ENCODE measurements at places on chromosomes 16 and 17.
A peak's percentile ranks its signal among the peaks of the same experiment; 100 is the strongest.

- no peak for DNase-seq
Observed at GRCh38 chr17:77178050-77178449, 37.3 kb downstream of the SEC14L1 start.

DNA sequence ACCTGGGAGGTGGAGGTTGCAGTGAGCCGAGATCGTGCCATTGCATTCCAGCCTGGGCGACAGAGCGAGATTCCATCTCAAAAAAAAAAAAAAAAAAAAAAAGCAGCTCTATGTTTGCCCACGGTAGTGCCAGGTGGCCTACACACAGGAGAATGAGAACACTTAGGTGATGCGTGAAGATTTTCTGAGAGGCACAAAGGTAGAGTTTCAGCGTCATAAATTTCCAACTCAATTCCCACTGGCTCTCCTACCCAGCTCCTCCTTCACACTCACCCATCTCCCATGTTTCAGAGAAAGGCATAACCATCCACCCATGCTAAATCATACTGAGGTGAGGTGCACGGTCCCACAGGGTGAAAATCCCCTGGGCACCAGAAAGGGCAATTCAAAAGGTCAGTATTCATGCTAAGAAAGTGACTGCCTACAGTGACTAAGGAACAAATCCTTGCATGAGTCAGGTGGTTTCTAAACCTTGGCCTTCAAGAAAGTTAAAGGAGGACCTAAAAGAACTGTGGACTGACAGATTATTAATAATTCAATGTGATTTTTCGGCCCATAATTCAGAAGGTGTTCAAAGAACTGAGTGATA lies 4.8 kb downstream of the DCAKD start:
- no peak for DNase-seq

GRCh38 chr16:66085651-66086050 lies 280.8 kb upstream of the CDH5 start:
- no peak for DNase-seq

DNA sequence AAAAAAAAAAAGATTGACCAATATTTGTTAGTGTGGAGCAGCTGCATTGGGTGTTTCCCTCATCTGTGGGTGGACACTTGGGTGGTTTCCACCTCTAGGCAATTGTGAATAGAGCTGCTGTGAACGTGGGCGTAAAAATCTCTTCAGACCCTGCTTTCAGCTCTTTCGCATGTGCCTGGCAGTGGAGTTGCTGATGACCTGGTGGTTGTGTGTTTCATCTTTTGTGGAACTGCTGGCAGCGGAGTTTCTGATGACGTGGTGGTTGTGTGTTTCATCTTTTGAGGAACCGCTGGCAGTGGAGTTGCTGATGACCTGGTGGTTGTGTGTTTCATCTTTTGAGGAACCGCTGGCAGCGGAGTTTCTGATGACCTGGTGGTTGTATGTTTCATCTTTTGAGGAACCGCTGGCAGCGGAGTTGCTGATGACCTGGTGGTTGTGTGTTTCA lies 21.4 kb downstream of the ZC3H18 start:
- DNase-seq = no peak

DNA sequence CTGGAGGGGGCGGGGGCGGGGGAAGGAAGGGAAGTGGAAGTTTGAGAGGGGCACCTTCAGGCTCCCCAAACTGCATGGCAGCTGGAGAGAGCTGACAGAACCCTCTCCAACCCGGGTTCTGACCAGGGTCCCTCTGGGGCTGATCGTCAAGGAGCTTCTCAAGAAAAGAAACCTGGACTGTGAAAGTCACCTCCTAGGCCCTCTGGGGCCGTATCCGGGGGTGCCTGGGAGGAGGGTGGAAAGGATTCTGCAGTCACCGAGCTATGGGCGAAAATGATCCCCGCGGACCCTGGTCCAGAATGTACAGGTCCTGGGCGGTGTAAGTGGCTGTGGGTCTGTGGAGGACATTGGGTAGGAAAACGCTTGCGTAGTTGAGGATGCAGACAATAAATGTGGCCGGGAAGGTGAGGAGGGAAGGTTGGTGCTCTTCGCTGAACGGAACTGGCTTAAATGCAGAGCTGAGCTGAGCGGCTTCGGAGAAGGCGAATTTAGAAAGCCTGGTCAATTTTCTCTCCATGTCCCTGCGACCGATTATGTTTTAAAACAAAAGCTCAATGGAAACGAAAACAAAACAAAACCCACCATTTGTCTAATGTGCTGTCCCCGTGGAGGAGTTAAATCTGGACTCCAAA lies 3.6 kb upstream of the LHX1 start:
- no peak for DNase-seq

DNA sequence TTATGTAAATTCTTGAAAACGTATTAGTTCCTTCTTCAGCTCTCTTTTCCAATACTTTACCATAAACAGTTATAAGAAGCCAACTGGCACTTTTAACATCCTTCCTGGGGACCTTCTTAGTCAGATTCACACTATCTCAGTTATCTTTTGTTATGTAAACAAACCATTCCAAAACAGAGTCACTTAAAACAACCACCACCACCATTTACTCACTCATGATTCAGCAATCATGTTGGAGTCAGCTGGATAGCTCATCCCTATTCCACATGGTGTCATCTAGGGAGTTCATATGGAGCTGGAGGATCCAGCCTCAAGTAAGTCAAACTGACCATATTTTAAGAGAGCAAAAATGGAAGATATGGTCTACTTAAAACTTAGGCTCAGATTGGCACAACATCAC lies 240.3 kb upstream of the IRX3 start:
- DNase-seq = no peak

DNA sequence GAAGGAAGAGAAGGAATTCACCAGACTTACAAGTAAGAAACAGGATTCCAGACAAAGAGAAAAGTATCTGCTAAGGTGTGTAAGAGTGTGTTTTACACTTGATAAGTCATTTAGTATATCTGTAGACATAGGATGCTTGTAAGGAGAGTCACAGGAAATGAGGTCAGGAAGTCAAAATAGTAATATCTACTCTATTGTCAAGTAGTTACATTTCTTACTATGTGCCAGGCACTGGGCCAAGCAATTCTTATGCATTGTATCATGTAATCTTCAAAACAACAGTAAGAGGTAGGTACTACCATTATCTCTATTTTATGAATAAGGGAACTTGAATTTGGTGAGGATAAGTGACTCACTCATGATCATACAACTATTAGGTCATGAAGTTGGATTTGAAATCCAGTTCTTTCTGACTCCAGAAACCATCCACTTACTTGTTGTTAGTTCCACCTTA lies 129.1 kb downstream of the SNX11 start:
- DNase-seq = no peak

DNA sequence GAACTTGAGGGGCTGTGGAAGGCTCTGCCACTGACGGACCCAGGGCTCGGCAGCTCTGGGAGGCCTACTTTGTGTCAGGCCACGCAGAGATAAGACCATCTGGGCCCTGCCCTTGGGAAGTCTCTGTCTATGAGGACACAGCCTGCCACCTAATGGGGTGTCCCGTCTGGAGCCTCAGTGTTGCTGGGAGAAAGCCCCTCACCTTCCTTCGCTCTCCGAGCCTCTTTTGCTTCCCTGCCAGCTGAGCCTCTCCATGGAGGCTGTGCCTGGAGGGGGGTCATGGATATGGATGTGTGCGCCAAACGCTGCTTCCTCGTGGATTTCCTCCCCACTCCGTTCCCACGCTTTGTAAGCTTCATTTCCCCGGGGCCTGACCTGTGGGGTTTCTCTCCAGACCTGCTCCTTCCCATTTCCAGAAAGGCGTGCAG lies 228.8 kb downstream of the SEC14L1 start:
- no peak for DNase-seq

GRCh38 chr17:41263212-41263611 lies 2.0 kb upstream of the KRTAP9-6 start:
- no peak for DNase-seq

DNA sequence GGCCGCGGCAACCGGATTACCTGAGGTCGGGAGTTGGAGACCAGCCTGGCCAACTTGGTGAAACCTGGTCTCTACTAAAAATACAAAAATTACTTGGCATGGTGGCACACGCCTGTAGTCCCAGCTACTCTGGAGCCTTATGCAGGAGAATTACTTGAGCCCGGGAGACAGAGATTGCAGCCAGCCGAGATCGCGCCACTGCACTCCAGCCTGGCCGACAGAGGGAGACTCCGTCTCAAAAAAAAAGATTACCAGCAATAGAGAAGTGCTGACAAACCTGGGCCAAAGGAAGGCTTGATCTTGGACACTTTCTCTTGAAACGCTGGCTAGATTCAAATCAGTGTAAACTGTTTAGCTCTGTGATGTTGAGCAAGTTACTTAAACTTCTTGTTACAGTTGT lies 4.3 kb downstream of the MT1H start:
- DNase-seq = peak; percentile 56

DNA sequence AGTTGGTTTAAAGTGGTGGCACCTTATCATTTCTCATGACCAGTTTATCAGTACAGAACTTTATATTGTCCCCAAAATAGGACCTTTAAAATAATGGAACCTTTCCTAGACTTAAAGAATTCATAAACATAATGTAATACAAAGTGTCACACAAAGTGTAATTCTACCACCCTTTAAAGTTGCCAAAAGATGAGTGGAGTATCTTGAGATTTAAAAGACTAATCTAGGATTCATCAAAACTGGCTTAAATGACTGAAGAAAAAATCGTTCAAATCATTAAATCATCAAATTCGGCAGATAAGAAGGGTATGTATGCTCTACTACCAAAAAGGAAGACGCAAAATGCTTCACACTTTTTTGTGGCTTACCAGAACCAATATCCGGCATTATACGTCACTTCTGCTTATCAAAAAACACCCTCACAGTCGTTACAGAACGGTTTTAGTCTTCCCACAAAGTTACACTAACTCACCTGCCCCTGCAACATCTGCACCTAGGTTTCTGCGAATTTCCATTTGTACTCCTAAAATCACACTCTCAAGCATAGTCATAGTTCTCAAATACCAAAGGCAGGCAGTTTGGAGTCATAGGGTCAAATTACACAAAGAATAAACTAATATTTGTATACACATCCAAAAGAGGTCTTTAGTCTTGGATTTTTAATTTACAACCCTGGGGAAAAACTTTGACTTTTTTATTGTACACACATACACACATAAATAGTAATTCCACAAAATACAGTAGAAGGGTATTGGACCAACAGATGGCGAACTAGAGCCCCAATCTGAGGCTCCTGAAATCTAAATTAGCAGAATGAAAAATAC lies 1.4 kb upstream of the KANSL1 start:
- DNase-seq = peak; percentile 73

- no peak for DNase-seq
Observed at GRCh38 chr17:17713839-17714238, 32.6 kb downstream of the RAI1 start.

- DNase-seq = no peak
Observed at GRCh38 chr16:57226701-57227621, 18.1 kb upstream of the ARL2BP start.

GRCh38 chr16:77327717-77328116 lies 107.1 kb downstream of the ADAMTS18 start:
- no peak for DNase-seq

GRCh38 chr17:69997332-69997731 lies 77.7 kb upstream of the KCNJ16 start:
- DNase-seq = no peak

DNA sequence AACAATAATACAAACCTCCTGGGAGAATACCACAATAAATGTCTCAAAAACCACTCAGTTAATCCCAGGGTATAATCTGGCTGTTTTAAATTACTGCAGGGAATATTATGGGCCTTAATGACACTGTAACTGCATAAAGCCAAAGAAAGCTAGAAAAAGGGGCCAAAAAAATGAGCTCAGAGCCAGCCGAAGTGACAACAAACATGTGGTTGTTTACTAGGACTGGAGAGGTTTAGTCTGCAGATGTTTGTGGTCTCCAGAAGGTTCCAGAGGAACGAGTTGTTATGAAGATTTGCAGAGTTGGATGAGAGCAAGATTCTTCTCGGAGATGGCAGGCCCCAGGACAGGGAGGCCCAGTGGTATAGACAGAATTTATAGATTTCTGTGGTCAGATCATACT lies 97.1 kb upstream of the AKTIP start:
- DNase-seq = no peak

DNA sequence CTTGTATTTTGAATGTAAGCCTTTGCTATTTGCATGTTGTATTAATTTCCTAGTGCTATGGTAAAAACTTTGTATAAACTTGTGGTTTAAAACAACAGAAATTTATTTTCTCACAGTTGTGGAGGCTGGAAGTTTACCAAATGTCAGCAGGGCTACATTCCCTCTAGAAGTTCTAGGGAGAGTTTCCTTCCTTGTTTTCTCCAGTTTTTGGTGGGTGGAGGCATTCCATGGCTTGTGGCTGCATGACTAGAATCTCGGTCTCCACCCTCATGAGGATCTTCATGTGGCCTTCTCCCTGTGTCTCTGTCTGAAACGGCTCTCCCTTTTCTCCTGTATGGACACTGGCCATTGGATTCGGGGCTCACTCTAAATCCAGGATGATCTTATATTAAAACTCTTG lies 482.2 kb upstream of the GOT2 start:
- DNase-seq = no peak

DNA sequence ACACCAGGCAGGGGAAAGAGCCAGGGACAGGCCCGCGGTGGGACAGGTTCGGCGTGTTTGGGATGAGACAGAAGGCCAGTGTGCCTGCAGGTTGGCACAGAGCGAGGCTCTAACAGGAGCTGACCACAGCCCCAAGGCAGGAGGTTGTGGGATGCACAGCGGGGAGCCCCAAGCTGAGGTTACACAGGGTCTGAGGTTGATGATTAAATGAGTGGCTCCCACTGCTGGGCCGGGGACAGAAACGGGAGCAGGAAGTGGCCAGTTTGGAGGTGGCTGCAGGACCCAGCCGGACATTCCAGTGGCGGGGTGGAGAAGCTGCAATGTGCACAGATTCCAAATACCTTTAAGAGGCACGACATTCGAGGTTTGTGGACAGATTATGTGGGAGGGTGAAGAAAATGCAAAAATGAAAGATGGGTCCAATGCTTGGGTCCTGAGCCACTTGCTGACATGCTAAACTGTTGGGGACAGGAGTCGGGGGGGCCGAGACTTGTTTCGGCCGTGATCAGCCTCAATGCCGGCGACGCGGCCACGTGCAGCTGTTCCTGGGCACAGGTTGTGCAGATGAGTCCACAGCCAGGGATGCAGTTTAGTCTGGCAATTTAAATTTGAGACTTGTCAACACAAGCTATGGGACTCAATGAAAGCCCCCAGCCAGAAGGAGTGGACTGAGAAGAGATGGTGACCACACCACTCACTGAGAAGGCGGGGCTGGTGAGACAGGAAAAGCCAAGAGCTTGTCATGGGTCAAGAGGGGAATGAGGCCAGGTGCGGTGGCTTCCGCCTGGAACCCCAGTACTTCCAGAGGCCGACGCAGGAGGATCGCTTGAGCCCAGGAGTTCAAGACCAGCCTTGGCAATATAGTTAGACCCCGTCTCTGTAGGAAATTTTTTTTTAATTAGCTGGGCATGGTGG lies 8.7 kb downstream of the ENPP7 start:
- DNase-seq = no peak

Data from activated naive CD4-positive, alpha-beta T cell treated with anti-CD3 and anti-CD28 coated beads, Interleukin-2, amount 10 ng/mL, durations not matched to agents 7 days and 5 days (primary cell).